ENCODE measurements at places on chromosomes 7 and 10.

DNA sequence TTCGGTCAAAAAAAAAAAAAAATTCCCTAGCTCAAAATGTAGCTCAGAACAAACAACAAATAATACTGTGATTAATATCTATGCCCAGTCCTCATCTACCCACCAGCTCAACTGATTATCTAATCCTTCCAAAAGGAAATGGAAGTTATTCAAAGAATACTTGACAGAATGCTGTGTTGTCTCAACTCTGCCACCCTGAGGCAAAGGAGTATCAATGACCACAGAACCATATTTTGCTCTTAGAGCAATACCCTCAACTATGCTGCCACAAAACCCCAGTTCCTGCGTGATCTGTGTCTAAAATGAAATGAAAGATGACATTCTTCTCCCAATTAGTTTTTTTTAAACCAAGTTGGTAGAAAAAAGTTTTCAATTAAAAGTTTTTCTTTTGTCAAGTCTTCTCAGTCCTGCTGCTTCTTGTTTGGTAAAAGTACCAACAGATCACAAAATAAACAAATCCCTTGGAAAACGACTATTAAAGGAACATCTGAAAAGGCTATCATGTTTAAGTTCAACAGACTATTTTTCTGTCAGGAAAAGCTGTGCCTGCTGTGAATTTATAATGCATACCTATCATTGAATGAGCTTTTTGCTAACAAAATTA, 21.6 kb downstream of the RBM28 start:
- DNase-seq: peak; percentile 64

- DNase-seq: peak; percentile 57
These were observed 7.7 kb downstream of the SLC37A3 start for GRCh38 chr7:140390466-140391190.

- no peak for DNase-seq
These were observed 48.7 kb downstream of the BPGM start for GRCh38 chr7:134695321-134695860.

- no peak for DNase-seq
These were observed 851.3 kb upstream of the KCND2 start for GRCh38 chr7:119421657-119422056.

- DNase-seq: no peak
These were observed 59.5 kb downstream of the ACADSB start for GRCh38 chr10:123068087-123068853.

GRCh38 chr7:155995183-155995612, 182.9 kb upstream of the SHH start:
- DNase-seq: no peak

- peak; percentile 60 for DNase-seq
These were observed 12.0 kb downstream of the IFIT5 start for GRCh38 chr10:89426230-89426868.

- no peak for DNase-seq
These were observed 178.5 kb downstream of the MACC1 start for GRCh38 chr7:20038676-20039075.

DNA sequence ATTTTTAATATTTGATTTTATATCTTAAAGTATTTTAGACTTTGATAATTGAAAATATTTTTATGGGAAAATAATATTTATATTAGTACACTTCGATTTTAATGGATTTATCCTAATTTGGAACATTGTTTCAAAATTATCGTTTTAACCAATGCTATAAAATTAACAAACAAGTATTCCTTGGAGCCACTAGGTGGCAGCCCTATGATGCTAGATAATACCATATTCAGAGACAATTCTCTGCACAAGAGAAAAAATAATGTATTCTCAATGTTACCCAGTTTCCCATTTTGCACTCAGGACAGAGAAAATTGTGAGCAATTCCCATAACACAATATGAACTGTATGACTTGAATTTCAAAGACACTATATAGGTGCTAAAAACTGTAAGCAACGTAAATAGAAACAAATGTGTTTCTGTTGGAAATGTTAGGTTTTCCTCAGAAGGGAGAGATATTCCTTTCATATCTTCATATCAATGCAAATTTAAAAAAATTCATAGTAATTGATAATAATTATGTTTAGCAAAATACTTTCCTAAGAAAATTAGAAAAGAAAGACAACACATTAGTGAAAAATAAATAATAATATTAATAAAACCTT, 237.8 kb downstream of the SEMA3E start:
- peak; percentile 35 for DNase-seq

DNA sequence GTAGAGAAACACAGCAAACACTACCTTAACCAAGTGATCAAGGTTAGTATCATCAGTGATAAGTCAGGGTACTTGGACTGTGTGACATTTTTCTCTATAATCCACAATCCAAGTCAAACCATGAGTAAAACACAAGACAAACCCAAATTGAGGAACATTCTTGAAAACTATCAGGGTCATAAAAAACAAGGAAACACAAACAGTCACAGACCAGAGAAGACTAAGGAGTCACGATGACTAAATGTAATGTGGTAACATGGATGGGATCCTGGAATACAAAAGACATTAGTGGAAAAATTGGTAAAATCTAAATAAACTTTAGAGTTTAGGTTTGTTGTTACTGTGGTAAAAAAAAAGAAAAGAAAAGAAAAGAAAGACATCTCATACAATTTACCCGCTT, 103.8 kb downstream of the ARMH3 start:
- peak; percentile 74 for DNase-seq

DNA sequence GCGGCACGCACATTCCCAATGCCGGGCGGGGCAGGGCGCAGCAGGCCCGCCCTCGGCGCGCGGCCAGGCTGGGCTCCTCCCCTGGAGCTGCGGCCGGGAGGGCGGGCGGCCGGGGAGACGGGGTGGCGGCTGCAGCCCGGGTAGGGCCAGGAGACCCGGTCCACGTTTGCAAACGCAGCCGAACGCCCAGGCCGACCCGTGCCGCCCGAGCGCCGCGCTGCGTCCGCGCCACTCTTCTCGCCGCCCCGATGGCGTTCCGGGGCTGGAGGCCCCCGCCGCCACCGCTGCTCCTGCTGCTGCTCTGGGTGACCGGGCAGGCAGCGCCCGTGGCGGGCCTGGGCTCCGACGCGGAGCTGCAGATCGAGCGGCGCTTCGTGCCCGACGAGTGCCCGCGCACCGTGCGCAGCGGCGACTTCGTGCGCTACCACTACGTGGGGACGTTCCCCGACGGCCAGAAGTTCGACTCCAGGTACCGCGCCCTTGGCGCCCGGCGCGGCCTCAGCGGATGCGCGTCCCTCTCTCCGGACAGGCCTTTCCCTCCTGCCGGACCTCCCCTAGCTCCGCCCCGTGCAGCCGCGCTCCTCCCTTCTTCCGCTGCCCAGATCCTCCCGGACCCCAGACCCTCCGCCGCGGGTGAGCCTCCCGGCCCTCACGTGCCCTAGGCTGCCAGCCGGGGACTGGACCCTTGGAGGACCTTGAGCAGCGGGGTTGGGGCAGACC, at the start of gene FKBP9:
TSS of gene FKBP9 (plus strand) at position 115 of the 720 bp plus-strand sequence. CDS start at position 249, 134 bp downstream.
- peak; percentile 83 for DNase-seq

DNA sequence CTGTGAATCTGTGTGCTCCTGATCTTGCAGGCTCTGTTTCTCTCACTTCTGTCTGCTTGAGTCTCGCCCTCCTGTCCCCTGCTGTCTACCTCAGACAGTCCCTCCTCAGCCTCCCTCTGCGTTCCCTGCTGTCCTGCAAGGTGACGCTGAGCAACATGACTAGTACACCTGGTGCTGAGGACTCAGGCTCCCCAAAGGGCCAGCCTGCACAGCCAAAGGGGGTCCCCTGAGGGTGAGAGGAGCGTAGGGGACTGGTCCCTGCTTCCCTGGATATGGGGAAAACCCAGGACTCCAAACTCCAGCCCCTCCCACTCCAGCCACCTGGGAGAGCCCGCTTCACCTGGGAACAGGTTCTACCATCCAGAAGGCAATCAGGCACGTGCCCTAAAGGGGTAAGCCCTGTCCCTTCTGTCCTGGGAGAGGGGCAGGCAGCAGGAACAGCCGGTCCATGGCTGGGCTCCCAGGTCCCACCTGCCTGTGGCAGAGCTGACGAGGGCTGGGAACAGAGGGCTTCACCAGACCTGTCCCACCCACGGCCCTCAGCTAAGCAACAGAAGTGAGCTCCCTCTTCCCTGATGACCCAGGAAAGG, 156.5 kb downstream of the UBE2H start:
- DNase-seq: no peak

DNA sequence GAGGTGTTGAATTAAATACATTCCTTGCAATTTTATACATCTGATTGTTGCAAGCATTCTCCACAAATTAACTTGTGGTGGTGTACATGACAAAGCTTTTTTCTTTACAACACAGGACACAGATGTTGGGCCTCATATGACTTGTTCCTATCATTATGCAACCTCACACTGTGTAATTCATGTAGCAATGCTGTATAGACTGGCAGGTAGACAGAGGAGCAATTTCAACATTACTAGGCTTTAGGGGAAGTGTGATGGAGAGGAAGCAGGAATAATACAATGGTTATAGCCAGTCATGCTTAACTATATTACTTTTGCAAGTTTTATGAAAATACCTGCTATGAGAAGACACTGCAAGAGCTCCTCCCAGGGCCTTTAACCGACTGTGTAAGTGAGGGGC, 832.1 kb downstream of the CNTNAP2 start:
- no peak for DNase-seq

GRCh38 chr10:18649364-18649959, 1.9 kb downstream of the NSUN6 start:
- no peak for DNase-seq

DNA sequence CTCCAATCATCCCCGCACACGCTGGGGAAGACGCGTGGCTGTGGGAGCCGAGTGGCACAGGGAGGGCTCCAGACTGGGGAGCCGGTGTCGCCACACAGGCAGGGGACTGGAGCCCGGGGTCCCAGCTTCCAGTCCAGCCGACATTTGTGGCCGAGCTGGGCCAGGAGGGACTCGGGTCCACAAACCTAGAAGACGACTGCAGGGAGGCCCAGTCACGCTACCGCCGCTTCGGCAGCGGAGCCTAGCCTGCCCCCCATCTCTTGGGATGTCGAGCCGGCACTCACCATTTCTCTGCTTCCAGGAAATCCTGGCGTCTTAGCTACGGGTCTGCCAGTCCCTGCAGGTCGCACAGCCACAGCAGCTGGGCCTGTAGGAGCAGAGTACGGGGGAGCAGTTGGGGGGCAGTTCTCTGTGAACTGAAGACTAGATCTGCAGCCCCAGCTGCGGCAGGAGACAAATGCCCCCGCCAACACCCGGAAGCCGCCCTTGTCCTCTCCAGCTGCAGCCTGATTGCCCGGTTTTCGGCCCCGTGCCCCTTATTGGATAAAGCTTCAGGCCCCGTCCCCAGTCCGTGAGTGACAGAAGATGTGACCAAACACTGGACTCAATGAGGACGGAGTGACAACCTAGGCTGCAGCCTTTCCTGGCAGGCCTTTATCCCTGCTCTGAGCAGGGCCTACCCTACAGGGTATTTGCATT, 270.7 kb downstream of the ZNF33B start:
- DNase-seq: peak; percentile 58

DNA sequence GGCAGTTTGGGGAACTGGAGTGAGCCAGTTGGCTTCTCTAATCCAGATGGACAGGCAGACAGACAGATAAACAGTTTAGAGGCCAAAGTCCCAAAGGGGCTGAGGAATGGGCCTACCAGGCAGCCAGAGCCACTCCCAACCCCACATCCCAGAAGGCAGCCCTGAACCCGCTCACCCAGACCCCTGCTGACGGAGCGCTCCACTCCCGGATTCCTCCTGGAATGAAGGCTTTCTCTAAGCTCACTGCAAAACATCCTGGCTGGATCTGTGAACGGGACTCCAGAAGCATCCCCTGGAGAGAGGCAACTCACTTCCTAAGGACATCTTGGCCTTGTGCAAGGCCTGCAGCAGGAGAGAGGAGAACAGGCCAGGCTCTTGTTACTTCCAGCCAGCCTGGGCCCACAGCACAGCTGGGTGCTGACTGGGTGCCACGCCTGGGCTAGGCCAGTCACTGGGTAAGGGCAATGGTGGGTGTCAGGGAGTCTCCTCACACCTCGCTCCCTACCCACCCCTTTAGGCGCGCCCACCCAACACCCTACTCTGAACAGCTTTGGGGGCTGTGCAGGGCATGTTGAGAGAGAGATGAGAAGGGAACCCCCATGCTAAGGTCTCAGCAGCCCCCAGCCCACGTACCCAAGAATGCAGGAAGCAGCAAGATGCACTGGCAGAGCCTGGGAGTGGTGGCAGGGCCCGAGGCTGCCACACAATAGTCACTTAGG, 168.6 kb upstream of the ZMIZ1 start:
- no peak for DNase-seq

DNA sequence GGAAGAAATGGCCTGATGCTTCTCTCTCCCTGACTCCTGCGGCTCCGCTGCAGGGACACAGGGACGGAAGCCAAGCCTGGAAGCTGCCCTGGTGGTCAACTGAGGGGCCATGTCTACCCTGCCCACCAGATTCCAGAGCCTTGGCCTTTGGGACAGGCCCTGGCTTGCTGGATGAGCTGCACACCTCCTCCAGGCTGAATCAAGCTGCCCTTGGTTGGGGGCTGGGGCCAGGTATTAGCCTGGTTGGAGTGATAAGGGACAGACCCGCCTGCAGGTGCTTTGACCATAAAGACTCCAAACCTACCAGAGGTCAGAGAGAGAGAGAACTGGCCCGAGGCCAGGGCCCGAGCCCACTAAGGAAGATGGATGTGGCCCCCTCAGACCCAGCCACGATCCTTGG, 30.1 kb downstream of the CRHR2 start:
- DNase-seq: no peak

GRCh38 chr10:124552691-124553276, 91.2 kb downstream of the LHPP start:
- no peak for DNase-seq
